ENCODE measurements at places on chromosomes 2 and 18. TPM values are rescaled to one million over a fixed set of nuclear protein-coding genes. Genes with fewer than 3 reads are reported as not detected.

The PAIP2B gene
- 7.6 TPM for total RNA-seq

The GPBAR1 gene
- total RNA-seq = 8.1 TPM

The MOCOS gene
- total RNA-seq = 2.2 TPM

The KIF1A gene
- total RNA-seq = 6.1 TPM

The CHST9 gene
- total RNA-seq = 0.74 TPM

The VWC2L gene
- total RNA-seq = not detected

The SPEG gene
- 28.2 TPM for total RNA-seq

The TRMT61B gene
- total RNA-seq = 15.0 TPM

The DARS1 gene
- total RNA-seq = 63.1 TPM

The STPG4 gene
- 2.9 TPM for total RNA-seq

The VWA3B gene
- not detected for total RNA-seq

The ASB18 gene
- not detected for total RNA-seq

The REG1B gene
- not detected for total RNA-seq

The POU3F3 gene
- not detected for total RNA-seq

The RUFY4 gene
- not detected for total RNA-seq

The ALPG gene
- not detected for total RNA-seq

The MC2R gene
- total RNA-seq = not detected

The GULP1 gene
- 57.2 TPM for total RNA-seq

GRCh38 chr2:60552078-60552850 is 1.2 kb downstream of the BCL11A start:
- no peaks in the 10 kb centered on the region for H3K27me3 ChIP-seq
- peak overlapping the region; percentile 55 for H3K4me3 ChIP-seq
- DNase-seq = no peak

GRCh38 chr2:125696560-125696959 is 959.4 kb upstream of the GYPC start:
- no peaks in the 10 kb centered on the region for H3K36me3 ChIP-seq
- H3K27me3 ChIP-seq = no peaks in the 10 kb centered on the region
- no peak for DNase-seq
- H3K4me3 ChIP-seq = no peak overlapping the region

GRCh38 chr2:113895819-113896563 is 6.1 kb downstream of the ACTR3 start:
- no peaks in the 10 kb centered on the region for H3K27me3 ChIP-seq

- no peaks in the 10 kb centered on the region for H3K27me3 ChIP-seq
- H3K4me3 ChIP-seq = no peak overlapping the region
- H3K36me3 ChIP-seq = no peaks in the 10 kb centered on the region
- H3K4me1 ChIP-seq = peaks cover 59% of the 10 kb centered on the region
- DNase-seq = no peak
Measured at GRCh38 chr18:44709307-44710126, 28.8 kb downstream of the SETBP1 start.

GRCh38 chr2:100238471-100238870 is 83.8 kb downstream of the LONRF2 start:
- H3K27me3 ChIP-seq = no peaks in the 10 kb centered on the region
- no peak for DNase-seq
- no peaks in the 10 kb centered on the region for H3K4me1 ChIP-seq
- no peak overlapping the region for H3K4me3 ChIP-seq
- H3K36me3 ChIP-seq = no peaks in the 10 kb centered on the region
- no peak overlapping the region for H3K27ac ChIP-seq

DNA sequence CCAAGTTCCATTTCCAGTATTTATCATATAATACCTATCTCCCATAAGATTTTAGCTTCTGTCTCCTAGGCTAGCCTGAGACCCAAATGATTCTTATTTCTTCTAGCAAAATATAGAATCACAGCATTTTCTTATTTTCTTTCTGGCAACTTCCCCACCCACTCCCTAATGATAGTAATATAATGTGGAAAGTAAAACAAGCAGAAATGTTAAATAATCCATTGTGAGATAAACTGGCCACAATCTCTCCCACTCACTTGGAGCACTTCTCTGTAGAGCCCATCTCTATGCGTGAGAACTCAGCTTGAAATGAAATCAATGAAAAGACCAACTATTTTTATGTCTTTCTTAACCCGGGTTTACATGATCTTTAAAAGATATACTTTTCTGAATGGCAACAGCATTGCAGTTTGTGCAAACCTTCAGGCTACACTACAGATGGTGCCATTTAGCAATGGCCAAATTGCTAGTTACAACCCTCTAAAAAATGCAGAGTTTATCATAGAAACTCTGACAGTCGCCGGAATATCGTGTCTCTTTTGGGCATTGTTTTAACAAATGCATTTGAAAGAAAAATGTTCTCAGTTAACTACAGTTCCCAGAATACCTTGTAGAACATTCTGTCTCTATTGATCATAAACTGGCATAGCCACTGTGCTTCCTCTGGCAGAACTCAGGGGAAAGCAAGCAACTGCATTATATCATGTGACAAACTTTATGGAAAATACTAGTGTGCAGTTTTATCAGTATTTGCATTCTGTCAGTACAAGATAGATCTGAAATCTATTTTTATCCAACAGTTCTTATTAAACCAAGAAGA is 1407.4 kb upstream of the ZEB2 start:
- DNase-seq = no peak
- no peaks in the 10 kb centered on the region for H3K27me3 ChIP-seq
- H3K4me3 ChIP-seq = no peak overlapping the region
- H3K36me3 ChIP-seq = no peaks in the 10 kb centered on the region
- H3K27ac ChIP-seq = no peak overlapping the region
- H3K4me1 ChIP-seq = no peaks in the 10 kb centered on the region

GRCh38 chr2:138157372-138157771 is 193.1 kb downstream of the HNMT start:
- no peaks in the 10 kb centered on the region for H3K27me3 ChIP-seq
- H3K4me3 ChIP-seq = no peak overlapping the region
- H3K36me3 ChIP-seq = no peaks in the 10 kb centered on the region
- H3K27ac ChIP-seq = no peak overlapping the region
- no peaks in the 10 kb centered on the region for H3K4me1 ChIP-seq

DNA sequence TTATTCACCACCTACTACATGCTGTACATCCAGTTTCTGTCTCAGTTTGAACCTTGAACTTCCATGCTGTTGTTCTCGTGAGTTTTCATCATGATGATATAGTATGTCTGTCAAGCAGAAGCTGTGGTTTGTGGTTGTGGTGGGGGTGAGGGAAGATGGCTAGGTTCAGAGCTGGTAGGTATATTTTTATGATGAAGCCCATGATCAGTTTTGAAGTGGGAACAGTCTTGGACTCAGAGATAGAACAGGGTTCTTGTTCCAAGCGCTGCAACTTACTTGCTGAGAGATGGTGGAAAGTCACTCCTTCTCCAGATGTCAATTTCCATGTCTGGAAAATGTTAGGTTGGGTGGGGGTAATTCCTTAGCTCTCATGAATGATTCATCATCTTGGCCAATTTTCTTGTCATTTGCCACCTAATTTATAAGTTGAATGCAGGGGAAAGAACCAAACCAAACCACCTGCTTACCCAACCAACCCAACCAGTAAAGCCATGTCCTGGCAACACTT is 21.6 kb downstream of the PMAIP1 start:
- peaks cover 4% of the 10 kb centered on the region for H3K4me1 ChIP-seq
- no peak overlapping the region for H3K27ac ChIP-seq
- no peaks in the 10 kb centered on the region for H3K36me3 ChIP-seq
- no peak overlapping the region for H3K4me3 ChIP-seq

DNA sequence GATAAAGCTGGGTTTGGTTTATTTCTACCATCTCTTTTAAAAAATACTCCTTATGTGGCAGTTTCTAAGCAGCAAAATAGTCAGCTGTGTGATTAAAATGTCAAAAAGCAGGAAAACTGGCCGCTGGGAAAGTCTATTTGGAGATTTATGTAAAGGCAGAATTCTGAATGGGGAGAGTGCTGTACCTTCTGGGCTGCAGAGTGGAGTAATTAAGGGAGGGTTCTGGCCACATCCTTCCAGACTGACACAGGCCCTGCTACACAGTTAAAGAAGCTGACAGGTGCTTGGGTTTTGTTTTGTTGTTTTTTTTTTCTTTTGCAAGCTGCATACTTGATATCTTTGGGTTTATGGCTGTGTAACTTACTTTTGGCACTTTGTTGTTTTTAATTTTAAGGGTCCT is 157.2 kb downstream of the WDSUB1 start:
- no peak for DNase-seq
- H3K27me3 ChIP-seq = no peaks in the 10 kb centered on the region
- peaks cover 43% of the 10 kb centered on the region for H3K4me1 ChIP-seq
- no peaks in the 10 kb centered on the region for H3K36me3 ChIP-seq

DNA sequence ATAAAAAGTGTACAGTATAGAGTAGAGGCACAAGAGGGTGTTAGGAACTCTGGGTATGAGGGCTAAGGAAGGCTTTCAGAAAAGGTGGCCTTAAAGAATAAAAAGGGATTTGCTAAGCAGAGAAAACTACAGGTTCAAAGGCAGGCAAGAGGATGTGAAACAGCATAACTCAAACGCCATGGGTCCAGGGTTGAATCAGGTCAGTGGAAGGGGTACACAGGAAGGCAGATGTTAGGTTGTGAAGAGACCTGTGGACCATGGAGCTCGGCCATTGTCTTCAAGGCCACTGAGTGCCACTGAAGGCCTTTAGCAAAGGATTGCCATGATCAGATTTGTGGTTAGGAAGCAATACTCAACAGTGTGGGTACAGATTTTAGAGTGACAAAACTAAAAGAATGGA is 108.2 kb upstream of the FAM98A start:
- H3K4me1 ChIP-seq = no peaks in the 10 kb centered on the region
- no peak for DNase-seq

DNA sequence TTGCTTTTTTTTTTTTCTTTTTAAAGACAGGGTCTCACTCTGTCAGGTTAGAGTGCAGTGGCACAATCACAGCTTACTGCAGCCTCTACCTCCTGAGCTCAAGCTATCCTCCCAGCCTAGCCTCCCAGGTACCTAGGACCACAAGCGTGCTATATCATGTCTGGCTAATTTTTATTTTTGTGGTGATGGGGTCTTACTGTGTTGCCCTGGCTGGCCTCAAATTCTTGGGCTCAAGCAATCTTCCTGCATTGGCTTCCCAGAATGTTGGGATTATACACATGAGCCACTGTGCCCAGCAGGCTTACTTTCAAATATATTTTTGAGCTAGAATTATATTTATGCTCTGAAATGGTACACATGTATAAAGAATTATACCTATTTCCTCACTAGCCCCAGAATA is 53.4 kb upstream of the GAREM2 start:
- no peak overlapping the region for H3K27ac ChIP-seq
- peaks cover 25% of the 10 kb centered on the region for H3K4me1 ChIP-seq
- DNase-seq = no peak
- no peak overlapping the region for H3K4me3 ChIP-seq
- no peaks in the 10 kb centered on the region for H3K27me3 ChIP-seq
- H3K36me3 ChIP-seq = no peaks in the 10 kb centered on the region

- no peak overlapping the region for H3K27ac ChIP-seq
- no peaks in the 10 kb centered on the region for H3K4me1 ChIP-seq
- no peak overlapping the region for H3K4me3 ChIP-seq
- no peaks in the 10 kb centered on the region for H3K36me3 ChIP-seq
- no peaks in the 10 kb centered on the region for H3K27me3 ChIP-seq
Measured at GRCh38 chr2:168135630-168136029, 111.8 kb downstream of the STK39 start.

- no peak overlapping the region for H3K27ac ChIP-seq
- no peak overlapping the region for H3K4me3 ChIP-seq
- H3K36me3 ChIP-seq = no peaks in the 10 kb centered on the region
- H3K4me1 ChIP-seq = no peaks in the 10 kb centered on the region
Measured at GRCh38 chr2:198525211-198525969, 721.0 kb downstream of the PLCL1 start.

DNA sequence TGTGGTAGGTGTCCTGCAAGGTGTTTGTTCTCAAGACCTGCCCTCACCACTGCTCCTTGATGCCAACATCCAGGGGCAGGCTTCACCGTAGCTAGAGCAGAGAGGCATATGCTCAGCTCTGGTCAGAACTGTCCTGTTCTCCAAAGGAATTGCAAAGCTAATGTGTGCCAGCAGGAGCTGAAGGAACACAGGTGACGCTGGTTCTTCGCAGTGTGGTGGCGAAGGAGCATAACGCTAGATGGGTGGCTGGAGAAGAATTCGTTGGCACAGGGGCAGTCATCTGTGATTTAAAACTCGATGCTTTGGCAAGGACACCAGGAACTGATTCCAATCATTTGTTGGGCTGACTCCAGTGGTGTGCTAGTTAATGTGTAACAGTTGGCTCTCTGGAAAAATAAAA is 11.4 kb upstream of the PER2 start:
- no peaks in the 10 kb centered on the region for H3K36me3 ChIP-seq
- no peak for DNase-seq
- no peaks in the 10 kb centered on the region for H3K27me3 ChIP-seq

DNA sequence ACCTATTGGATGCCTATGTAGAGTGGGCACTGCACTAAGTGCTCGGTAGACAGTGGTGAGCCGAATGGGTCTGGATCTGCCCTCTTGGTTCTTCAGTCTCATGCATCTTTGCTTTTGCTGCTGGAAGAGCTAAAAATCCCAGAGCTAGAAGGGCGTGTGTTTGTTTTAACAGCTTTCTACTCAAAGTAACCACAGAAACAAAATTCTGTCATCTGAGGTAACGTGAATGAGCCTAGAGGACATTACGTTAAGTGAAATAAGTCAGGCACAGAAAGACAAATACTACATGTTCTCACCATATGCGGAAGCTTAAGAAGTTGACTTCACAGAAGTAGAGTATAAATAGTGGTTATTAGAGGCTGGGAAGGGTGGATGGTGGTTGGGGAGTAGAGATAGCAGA is 119.8 kb downstream of the PLB1 start:
- no peak for DNase-seq
- no peak overlapping the region for H3K27ac ChIP-seq
- H3K36me3 ChIP-seq = no peaks in the 10 kb centered on the region
- H3K4me1 ChIP-seq = peaks cover 33% of the 10 kb centered on the region
- H3K4me3 ChIP-seq = no peak overlapping the region

DNA sequence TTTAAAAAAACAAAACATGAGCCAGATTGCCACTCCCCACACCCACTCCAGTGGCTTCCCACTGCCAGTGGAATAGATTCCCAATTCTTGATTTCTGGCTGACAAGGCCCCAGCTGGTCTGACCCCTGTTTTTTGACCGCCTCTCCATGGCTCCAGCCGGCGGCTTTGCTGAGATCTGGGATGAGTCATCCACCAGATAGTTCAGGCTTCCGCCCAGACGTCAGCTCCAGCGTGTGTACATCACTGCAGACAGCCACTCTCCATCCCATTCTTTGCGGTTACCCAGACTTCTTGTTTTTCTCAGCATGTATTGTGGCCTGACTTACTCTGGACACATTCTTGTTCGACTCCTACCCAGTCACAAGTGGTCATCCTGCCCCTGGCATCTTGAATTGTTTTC is 227.9 kb downstream of the GBX2 start:
- no peaks in the 10 kb centered on the region for H3K27me3 ChIP-seq
- no peaks in the 10 kb centered on the region for H3K36me3 ChIP-seq
- H3K4me1 ChIP-seq = no peaks in the 10 kb centered on the region
- no peak for DNase-seq
- H3K27ac ChIP-seq = peak overlapping the region; percentile 33
